ENCODE measurements at places on chromosomes 3 and 15. TPM values are rescaled to one million over a fixed set of nuclear protein-coding genes. Genes with fewer than 3 reads are reported as not detected.

- no peak for DNase-seq
These were observed 63.0 kb downstream of the LINGO1 start for GRCh38 chr15:77569729-77570125.

DNA sequence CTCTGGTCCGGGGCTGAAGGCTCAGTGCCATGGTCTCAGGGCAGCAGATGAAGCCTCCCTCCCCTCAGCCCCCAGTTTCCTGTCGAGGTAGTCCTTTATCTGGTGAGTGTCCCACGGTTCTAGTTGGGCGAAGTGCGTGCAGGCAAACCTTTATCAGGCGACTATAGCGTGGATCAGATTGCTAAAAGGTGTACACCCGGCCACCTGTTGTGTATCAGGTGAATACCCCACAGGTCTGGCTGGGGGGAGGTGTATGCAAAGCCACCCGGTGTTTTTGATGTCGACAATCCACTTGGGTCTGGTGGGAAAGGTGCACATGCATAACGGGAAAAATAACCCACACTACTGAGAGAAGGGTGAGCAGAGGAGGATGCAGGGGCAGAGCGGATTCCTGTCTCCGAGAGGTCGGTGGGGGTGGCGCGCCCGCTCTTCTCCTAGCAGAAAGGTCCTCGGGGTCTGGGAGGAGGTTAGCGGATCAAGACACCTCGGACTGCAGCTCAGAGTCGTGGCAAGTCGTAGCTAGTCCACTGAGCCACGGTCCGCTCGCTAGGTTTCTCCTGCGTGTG lies 507 bp downstream of the SLC12A6 start:
- no peak for DNase-seq

GRCh38 chr15:96627031-96627568 lies 296.6 kb downstream of the NR2F2 start:
- no peak for DNase-seq

Gene LRRC31
- not detected for total RNA-seq

Gene SLC9A9
- total RNA-seq = 3.3 TPM

- DNase-seq = no peak
These were observed 17.9 kb upstream of the SKIC8 start for GRCh38 chr15:78317145-78317836.

Measured in psoas muscle (tissue), 8 donors.